IPS DF 19.7 (cell line): ENCODE measurements at places on chromosomes 1 and 21.

GRCh38 chr1:1304331-1305299 lies 3.1 kb downstream of the ACAP3 start:
- DNase-seq: no peak

DNA sequence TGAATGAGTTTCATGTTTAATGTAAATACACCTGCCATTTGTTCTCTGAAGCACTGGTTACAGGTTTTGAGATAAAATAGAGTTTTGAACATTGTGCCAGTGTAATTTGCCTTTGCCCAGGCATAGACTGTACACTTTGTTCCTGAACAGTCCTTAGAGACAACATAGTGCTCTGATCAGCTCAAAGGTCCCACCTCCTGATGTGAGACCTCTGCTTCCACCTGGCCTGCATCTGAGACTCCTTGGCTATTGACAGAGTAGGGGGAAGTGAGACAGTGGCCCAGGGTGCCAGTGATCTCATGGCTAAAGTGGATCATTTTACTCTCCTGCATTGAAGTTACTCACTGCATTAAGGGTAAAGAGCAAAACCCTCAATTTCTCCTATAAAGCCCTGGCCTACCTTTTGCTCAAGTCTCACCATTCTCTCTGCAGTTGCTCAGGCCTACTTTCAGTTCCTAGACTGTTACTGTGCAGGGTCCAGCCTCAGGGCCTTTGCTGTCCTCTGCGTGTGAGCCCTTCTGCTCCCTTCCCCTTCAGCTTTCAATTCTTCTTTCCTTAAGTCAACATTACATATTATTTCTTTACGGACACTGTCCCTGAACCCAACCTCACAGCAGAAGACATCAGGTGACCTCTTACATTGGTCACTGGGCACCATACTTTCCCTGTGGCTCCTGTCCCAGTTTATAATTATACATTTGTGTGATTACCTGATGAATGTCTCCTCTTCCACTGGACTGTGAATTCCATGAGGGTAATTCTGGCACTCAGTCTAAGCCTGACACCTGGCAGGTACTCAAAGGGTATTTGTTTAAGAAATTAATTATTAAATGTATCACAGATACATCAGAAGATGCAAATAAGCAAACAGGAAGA lies 142.9 kb downstream of the ROR1 start:
- no peak for DNase-seq

DNA sequence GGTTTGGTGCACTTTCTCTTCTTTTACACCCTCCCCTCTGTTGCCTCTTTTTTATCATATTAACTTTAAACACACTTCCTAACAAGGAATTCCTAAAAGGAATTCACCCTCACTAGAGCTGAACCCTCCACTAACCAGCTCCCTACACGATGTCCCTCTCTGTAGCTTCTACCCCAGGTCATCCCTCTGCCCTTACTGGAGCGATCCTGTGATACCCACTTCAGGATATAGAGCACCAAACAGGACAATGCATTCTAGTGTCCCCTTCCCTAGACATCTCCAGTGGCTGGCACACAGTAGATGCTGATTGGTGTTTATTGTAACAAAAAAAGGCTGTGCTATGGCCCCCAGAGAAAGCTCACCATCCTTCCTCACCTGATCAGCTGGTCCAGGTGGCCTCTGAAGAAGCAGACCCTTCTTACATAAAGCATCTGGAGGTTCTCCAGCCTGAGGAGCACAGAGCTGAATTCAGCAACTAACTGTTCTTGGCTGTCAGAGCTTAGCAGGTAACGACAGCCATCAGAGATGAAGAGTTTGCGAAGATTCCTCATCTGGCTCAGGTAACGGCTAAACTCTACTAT lies 1.4 kb downstream of the PRAMEF18 start:
- DNase-seq: no peak

DNA sequence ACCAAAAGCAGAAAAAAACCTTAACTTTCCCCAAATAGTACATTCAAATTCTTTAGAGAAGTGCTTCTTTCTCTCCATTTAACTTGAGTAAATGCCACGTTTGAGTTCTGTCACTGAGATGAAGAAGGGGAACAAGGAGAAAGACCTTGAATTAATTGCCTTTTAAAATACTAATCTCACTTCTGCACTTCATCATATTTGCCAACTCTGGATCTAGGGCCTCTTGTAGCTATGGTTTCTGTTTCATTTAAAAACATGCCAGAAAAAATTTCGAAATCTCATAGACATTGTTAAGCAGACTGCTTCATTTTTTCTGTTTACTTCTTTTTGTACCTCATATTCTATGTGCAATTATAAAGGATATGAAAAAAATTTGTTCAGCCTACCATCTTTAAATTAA lies 24.6 kb downstream of the MIXL1 start:
- DNase-seq: no peak

- no peak for DNase-seq
Observed at GRCh38 chr1:219724440-219724839, 111.5 kb upstream of the ZC3H11B start.

GRCh38 chr1:114099268-114099667 lies 54.4 kb downstream of the SYT6 start:
- no peak for DNase-seq

DNA sequence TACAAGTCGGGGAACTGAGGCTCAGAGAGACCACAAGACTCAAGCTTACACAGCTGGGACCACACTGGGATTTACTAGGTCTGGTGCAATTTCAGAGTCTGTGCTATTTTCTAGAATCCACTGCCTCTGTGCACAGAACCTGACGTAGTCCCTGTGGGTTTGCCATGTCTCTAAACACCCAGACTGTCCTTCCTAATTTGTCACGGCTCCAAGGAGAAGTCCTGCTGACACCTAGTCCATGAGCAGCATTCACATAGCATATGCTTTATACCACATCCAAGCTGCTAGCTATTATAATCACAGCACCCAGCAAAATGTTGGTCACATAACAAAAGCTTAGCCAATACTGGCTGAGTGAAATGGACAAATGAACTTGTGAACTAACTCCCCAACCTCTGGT lies 79.0 kb upstream of the HMGB4 start:
- no peak for DNase-seq

- no peak for DNase-seq
Observed at GRCh38 chr1:238466459-238466858, 575.7 kb upstream of the ZP4 start.
